ENCODE measurements at places on chromosomes 6 and 20.

GRCh38 chr6:25229671-25230321 is 49.4 kb upstream of the CARMIL1 start:
- DNase-seq: no peak

GRCh38 chr6:67009818-67010217 is 1302.8 kb upstream of the EYS start:
- DNase-seq: no peak

DNA sequence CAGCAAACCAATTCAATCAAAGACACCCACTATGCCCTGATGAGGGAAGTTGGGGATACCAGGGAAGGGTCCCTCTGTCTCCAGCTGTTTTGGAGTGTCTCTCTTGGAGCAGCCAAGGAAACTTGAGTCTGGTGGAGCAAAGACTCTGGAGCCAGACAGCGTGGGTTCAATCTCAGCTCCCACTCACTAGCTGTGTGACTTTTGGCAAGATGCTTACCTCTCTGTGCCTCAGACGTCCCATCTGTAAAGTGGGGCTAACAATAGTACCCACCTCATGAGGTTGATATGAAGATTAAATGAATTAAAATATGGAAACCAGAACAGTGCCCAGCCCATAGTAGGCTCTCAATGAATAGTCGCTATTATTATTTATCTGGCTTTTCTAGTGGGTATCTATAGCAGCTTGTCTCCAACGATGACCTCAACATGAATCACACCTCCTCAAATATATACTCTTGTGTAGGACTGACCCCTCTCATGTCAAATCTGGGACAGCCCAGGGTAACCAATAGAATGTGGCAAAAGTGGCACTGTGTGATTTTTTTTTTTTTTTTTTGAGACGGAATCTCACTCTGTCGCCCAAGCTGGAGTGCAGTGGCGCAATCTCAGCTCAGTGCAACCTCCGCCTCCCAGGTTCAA is 99.2 kb upstream of the FOXP4 start:
- no peak for DNase-seq

DNA sequence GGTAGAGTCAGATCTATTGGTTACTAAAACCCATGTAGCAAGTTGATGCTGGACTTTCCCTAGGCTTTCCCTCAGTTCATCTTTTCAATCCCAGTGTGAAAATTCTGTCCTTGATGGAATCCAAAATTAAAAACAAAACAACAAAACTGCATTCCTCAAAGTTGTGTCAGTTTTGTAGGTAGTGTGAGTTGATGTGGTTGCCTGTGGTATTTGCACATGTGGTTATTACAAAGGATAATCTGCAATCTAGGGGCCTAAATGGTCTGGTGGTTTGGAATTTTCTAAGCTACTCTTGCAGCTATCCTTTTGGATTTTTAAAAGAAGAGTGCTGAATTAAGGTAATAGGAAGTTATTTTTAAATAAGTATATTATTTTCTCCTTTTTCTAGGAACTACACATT is 132.2 kb upstream of the SCGN start:
- DNase-seq: no peak

GRCh38 chr6:20028143-20028542 is 184.1 kb downstream of the MBOAT1 start:
- no peak for DNase-seq

DNA sequence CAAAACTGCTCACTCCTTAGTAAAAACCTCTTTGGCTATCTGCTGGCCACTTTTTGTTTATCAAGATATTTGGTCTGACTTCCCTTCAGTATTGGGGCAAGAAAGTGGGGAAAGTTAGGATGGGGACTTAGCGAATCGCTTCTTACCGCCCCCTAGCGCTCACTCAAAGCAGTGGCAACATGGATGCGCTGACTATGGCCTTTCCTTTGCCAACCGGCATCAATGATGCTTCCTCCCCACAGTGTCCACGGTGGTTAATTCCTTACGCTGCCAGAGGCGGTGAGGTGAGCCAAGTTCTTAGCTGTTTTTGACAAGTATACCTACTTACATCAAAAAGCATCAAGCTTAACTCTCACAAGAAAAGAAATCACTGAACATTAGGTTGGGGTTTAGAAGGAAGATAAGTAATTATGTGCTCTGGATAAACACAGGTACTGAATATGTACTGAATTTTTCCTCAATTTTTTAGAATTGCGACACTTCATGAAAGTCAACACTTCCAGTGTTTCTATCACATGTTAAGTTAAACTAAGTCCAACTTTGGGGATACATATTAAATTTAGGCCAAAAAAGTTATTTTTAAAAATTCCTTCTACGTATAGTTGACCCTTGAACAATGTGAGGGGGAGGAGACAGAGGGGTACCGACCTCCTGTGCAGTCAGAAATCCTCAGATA is 86.7 kb downstream of the GMDS start:
- DNase-seq: no peak

GRCh38 chr6:75602246-75603105 is 796 bp downstream of the SENP6 start:
- DNase-seq: peak; percentile 77

DNA sequence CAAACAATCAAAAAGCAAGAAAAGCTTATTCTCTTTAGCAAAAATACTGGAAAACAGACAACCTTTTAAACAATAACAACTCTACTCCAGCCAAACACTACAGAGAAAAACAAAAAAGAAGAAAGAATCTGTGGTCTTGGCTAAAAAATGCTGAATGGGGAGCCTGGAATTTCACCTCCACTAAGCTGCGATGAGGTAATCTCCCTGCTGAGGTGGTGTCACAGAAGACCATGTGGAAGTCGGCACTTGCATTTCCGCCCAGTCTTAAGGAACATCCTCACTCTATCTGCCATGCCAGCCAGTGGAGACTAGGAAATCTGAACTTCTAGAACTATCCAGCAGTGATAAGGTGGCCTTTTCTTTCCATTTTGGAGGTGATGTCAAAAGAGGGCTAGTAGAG is 1026.8 kb upstream of the EPHA7 start:
- DNase-seq: no peak

DNA sequence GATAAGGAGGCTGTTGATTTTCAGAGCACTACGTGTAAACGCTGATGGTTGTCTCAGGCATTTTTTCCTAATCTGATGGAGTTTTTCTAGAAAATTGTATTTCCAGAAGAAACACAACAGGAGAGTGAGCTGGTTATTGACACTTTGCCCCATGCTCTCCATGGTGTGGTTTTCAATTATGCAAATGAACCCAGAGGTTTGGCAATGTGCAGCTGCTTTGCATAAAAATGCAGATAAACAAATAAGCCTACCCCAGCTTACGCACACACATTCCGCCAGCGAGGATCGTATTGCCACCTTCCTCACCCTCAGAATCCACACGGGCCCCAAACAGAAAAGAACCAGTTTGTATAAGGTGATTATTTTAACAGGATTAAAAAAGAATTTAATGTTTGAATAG is 45.1 kb upstream of the FRMD1 start:
- no peak for DNase-seq

DNA sequence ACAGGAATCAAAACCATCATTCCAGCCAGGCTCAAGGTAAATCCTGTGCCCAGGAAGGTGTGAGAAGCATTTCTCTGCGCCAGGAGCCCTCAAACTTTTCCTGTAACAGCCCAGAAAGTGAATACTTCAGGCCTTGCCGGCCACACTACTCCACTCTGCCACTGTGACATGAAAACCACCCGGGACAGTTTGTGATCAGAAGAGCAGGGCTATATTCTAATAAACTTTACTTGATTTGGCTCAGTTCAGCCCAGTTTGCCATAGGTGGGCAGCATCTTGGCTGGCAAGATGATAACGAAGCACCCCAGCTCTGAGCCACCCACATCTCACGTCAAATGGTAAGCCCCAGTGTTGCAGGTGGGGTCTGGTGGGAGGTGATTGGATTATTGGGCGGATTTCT is 249.4 kb downstream of the DLL1 start:
- no peak for DNase-seq

DNA sequence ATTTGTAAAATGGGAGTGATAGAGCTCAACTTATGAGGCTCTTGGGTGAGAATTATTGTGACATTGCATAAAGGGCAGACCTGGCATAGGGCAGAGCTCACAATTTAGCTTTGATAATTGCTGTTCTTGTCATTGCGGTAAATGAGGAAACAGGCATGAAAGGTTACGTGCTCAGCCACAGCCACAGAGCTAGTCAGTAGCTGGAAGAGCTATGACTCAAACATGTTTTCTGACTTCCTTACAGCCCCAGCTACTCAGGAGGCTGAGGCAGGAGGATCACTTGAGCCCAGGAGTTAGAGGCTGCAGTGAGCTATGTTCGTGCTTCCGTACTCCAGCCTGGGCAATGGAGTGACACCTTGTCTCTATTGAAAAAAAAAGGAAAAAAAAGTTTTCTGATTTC is 3.5 kb upstream of the GHRH start:
- DNase-seq: no peak

DNA sequence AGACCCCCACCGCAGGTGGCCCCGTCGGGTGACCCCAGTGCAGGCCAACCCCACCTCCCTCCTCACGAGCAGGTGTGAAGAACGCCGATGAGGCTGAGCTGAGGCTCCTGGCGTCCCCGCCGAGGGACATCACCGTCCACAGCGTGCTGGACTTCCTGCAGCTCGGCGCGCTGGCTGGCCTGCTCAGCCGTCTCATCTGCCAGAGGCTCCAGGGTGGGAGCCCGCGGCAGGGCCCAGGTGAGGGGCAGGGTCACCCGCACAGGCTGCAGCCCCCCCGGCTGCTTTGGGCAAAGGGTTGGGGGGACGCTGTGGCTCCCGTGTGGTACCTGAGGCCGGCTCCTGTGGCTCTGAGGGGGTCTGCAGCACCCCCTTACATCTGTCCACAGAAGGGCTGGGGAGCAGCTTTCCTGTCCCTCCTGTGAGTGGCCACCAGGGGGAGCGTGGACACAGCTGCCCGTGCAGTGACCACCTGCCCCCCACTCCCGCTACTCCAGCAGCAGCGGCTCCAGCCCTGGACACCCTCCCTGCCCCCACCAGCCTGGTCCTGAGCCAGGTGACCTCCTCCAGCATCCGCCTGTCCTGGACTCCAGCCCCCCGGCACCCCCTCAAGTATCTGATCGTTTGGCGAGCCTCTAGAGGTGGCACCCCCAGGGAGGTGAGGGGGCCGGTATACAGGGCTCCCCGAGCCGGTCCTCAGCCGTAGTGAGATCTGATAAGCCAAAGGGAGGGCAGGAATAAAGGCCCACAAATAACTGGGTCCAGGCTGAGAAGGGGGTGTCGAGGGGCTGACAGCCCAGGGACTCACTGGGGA is 16.5 kb downstream of the COL20A1 start:
- no peak for DNase-seq

DNA sequence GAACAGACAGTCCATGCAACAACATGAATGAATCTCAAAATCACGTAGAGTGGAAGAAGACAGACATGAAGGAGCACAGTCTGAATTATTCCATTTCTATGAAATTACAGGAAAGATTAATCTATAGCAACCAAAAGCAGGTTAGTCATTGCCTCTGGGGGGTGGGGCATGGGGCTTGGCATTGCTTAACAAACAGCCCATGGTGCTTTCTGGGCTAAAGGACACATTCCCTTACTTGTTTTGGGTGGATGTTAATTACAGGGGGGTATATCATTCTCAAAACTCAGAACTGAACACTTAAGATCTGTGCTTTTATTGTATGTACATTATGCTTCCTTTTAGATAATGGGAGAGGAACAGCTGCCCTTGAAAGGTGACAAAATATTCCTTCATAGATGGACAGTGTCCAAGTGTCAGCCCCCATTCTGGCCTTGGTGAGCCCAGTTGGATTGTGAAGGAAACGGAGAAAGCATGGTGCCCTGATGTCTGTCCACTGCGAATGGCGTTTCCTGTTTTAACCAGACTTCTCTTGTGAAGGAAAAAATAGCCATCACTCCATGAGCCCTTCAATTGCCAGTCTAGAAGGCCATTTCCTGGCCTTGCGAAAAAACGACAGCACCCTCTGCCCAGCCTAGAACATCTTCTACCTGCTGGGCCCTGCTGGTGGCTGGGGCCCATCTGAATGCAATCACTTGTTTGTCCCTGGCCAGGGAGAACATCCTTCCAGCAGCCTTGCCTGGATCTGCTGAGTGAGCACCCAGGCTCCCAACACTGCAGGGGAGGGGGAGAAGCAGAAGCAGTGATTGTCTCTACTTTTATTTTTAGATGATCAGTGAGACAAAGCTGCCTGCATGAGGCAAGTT is 179.7 kb downstream of the BCAS1 start:
- DNase-seq: no peak

DNA sequence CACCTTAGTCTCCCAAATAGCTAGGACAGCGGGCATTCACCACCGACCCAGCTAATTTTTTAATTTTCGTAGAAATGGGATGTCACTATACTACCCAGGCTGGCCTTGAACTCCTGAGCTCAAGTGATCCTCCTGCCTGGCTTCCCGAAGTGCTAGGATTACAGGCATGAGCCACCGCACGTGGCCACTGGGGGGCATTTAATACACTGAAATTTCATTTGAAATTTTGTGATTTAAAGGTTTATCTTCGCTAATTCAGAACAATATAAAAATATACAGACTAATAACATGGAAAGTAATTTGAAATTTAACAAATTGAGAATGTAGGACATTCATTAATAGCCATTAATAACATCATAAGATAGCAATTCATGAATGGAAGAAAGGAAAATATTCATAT is 20.5 kb upstream of the TBC1D32 start:
- no peak for DNase-seq

DNA sequence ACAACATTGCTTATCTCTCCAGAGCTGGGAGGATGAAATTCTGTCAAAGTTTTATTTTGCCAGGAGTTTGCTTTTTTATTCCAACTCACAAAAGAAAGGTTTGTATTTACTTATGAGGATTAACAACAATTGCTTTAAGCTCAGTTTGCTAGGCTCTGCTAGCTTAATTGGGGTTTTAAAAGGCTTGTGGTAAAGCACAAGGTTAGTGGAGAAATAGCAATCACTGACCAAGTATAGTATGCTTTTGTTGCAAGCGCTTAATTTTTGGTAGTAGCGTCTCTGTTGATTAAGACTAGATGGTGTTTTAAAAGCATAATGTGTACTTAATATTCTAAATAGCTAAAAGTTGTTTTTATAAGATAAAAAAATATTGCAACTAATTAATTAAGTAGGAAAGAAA is 45.7 kb downstream of the TINAG start:
- DNase-seq: no peak

DNA sequence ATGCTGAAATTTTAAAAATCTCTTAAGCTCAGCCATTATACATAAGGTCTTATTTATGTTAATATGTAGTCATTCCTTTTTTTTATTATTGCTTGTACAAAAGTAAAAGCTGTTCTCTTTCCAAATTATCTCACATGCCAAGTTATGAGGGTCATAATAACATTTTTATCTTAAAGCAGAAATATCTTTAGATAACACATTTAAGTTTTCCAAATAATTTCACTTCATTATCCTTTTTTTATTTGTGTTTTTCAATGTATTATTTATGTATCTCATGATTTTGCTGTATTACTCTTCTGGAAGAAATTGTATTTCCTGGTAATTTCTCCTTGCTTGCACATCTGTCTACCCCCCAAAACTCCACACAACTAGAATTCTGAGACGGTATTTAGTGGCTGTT is 461.1 kb upstream of the SOX4 start:
- DNase-seq: no peak

DNA sequence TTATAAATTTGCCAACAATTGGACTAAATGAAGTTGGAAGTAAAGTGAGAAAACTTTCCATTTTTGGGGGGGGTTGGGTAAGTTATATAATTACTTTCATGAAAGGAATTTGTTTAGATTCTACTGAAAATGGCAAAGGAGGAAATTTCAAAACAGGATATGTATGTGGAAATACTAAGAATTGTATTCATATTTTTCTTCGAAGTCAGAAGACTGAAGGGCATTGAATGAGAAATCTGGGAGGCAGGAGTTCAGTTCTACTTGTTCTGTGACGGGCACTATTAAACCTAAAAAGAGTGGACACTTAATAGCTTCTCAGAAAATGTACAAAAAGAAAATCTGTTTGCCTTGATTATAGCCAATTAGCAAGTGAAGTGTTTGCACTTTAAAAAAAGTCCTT is 114.7 kb downstream of the PRIM2 start:
- no peak for DNase-seq
